NCI-H82 (cell line): ENCODE measurements at places on chromosomes 3 and 15.

DNA sequence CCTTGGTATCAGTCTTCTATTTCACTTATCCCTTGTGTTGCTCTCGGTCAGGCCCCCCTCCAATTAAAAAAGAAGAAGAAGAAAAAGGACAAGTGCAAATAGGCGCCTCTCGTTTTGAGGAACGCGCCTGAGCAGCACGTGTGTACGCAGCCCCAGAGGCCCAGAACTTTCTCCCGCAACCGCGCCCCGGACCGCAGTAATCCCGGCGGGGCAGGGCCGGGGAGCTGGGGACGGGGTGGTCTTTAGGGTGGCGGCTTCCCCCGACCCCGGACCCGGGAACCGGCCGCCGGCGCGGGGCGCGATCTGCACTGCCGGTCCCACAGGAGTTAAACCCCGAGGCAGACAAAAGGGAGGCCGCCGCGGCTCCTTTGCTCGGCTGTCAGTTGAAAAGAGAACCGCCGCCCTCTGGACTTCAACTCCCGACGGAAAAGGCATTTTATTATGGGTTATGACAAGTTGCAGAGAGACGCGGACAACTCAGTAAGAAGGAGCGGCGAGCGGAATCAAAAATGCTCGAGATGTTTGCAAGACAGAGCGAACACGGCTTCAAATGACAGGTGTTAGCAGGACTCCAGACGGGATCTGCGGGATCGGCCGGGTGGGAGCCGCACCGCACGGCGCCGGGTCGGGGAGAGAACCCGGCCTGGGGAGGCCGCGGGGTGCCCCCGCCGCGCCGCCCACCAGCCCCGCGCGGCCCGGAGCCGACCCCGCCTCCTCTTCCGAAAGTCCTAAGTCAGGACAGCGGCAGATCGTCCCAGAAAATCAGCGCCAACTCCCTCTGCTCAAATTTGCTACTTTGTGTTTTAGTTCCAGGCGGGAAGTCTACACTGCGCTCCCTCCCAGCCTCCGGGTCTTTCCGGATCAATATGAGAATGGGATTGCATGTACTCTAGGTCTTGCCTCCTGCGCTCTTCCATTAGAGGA is 79.0 kb downstream of the NR2F2 start:
- DNase-seq = no peak

- no peak for DNase-seq
These were observed 460.0 kb downstream of the PDCD6IP start for GRCh38 chr3:34258271-34258998.

GRCh38 chr15:86557018-86557550 is 477.4 kb downstream of the AGBL1 start:
- no peak for DNase-seq

DNA sequence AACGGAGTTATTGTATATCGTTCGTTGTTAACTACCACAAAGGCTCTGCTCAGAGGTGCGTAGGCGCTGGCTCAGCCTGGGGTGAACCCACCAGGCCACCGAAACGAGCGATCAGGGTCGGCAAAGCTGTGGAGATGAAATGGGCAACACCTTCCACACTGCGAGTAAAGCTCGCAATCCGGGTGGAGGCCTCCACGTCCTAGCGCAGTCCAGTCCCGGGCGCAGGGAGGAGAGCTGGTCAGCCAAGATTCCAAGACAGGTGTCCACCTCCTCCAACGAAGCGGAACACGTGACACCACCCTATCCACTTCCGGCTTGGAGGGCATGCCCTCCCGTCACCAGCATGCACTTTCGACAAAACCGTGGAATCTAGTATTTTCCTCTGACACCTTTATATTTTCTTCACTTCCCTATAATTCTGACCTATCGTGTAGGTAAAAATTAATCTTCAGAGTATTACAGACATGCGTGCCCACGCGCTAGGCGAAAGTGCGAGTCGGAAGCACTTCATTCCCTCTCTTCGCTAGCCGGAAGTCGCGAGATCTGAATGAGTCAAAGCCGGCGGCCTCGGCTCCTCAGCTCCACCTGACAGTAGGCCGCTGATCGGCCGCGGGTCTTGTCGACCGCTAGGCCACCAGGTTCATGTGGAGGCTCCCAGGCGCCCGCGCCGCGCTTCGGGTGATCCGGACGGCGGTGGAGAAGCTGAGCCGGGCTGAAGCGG is at the start of gene PDE12:
PDE12 (plus strand) TSS at position 537 of the 721 bp plus-strand sequence; CDS start at position 643, 106 bp downstream.
- DNase-seq = peak; percentile 90

- DNase-seq = no peak
These were observed 1011.9 kb downstream of the VGLL3 start for GRCh38 chr3:85979034-85979433.

GRCh38 chr3:49626101-49626581 is 48.0 kb upstream of the APEH start:
- DNase-seq = no peak

DNA sequence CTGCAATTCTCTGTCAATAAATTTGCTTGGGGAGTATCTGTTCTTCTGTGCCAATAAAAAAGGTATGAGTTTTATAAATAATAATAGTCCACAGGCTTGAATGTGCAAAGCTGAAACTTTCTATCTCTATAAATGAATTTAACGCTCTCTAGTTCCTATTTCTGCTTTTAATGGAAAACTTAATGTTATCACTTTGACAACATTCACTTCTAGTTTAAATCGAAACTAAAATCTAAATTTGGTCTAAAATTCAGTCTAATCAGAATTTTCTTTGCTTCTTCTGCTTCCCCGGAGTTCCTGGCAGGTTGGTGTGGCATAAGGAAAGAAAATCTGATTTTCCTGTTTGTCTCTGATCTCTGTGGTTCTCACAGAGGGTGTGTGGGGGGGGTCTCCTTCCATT is 450.1 kb upstream of the TBL1XR1 start:
- no peak for DNase-seq

GRCh38 chr3:70550723-70551319 is 238.4 kb upstream of the MDFIC2 start:
- peak; percentile 64 for DNase-seq

GRCh38 chr3:155714295-155714718 is 30.6 kb downstream of the PLCH1 start:
- DNase-seq = peak; percentile 73

- DNase-seq = peak; percentile 63
These were observed 8.9 kb upstream of the SUCNR1 start for GRCh38 chr3:151864423-151865101.

DNA sequence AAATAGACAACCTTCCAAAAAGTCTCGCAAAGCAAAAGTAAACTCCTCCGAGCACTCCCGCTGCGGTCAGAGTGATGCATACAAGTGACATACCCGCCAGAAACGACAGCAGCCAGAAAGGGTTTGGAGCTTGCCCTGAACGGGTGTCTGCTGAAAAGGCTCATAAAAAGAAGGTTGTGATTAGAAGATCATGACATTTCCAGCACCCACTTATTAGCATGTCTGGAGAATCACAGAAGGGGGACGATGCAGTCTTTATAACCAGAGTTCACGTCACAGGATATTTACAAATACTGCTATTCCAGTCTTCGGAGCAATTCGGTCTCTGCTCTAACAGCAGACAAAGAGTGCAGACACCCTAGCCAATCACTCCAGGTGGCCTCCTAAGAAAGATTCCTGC is 59.1 kb upstream of the FRMD4B start:
- DNase-seq = no peak

- DNase-seq = no peak
These were observed 47.2 kb upstream of the RASA2 start for GRCh38 chr3:141439589-141439988.

GRCh38 chr3:12131351-12132090 is 27.2 kb downstream of the TIMP4 start:
- no peak for DNase-seq

- no peak for DNase-seq
These were observed 384.8 kb upstream of the TGFBR2 start for GRCh38 chr3:30221619-30222018.

DNA sequence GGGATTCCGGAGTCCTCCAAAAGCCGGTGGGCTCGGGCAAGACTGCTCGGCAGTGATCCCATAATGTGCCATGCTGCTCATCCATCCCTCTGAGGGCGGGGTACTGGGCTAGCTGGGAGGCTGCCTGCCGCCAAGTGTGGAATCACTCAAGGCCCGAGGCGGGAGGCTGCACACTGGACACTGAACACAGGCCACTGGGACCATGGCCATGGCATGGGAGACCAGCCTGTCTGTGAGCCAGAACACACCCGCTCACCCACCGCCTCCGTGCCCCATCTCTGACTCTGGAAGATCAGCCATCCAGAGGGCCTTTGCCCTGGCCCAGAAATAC is 1.4 kb downstream of the C3orf22 start:
- no peak for DNase-seq

DNA sequence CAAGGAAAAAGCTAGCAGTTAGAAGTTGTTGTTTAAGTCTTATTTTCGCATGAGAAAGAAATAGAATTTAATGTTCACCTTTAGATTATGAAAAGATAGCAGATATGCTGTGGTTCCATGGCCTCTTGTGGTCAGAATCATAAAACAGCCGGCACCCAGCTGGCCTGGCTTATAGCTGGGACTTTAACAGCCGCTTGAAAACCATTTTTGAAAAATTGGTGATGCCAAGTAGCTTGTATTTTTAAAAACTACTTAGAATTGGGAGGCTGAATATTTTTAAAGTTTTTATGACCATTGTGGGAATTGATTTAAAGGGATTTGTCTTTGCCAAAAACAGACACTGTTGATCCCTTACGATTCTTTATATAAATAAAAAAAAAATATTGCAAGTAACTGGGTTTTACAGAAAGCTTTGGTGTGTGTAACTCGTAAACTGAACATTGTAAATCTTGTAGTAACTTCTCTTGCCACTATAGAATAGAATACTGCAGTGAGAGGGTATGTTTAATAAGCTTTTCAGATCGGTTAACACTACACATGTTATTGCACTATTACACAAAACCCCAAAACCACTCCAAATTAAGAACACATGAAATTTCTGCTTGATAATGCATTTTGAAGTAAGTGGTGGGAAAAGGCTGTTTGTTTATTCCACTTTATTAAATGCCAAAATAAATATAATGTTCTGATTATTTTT is 6.6 kb downstream of the ARRDC4 start:
- no peak for DNase-seq

GRCh38 chr15:89395996-89396395 is 61.4 kb upstream of the POLG start:
- DNase-seq = no peak

- DNase-seq = no peak
These were observed 7.5 kb upstream of the ALAS1 start for GRCh38 chr3:52190294-52191074.

- DNase-seq = no peak
These were observed 84.8 kb downstream of the DCLK3 start for GRCh38 chr3:36679384-36680200.

DNA sequence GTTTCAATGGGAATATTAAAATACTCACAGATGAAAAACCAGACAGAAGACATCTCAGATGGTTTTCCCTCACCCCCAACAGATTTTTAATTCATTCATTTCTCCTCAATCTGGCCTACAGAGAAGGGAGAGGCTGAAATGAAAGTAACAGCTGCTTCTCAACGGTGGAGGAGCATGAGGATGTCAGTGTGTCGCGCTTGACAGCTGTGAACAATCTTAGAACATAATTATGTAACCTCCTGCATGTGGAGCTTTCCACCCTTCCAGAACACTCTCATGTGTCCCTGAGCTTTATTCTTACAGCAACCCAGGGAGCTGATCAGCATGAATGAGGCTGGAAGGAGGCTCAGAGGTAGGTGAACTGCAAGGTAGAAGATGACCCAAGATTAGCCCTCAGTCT is 52.7 kb downstream of the MB21D2 start:
- peak; percentile 35 for DNase-seq

DNA sequence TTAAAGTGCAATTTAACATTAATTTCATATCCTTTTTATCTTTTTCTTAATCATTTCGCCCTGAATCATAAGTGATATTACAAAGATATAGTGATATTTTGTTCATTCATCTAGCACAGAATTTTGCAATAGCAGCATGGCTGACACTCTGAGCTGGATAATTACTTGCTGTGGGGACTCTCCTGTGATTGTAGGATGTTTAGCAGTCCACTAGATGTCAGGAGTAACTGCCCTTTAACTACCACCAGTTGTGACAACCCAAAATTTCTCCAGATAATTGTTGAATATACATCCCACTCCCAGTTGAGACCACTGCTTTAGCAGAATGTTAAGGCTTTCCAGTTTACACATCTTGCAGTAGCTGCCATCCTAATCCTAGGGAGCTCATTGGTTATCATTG is 196.8 kb upstream of the MBNL1 start:
- peak; percentile 50 for DNase-seq

DNA sequence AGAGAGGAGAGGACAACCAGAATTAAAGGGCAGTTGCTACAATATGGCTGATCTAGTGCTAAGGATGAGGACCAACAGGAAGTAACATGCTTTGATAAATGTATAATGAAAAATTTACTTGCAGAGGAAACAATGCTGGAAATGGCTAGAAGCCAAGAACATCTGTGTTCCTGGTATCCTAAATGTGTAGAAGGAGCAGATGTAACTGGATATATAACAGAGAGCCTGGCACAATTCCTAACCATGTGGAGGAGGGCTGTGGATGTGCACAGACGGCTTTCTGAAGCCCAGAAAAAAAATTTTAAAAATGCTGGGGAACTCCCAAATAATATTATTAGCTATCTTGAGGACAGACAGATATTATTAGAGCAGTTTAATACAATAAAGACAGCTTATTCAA is 159.4 kb upstream of the GBE1 start:
- no peak for DNase-seq

GRCh38 chr3:48318713-48319468 is 14.6 kb downstream of the SPINK8 start:
- no peak for DNase-seq

DNA sequence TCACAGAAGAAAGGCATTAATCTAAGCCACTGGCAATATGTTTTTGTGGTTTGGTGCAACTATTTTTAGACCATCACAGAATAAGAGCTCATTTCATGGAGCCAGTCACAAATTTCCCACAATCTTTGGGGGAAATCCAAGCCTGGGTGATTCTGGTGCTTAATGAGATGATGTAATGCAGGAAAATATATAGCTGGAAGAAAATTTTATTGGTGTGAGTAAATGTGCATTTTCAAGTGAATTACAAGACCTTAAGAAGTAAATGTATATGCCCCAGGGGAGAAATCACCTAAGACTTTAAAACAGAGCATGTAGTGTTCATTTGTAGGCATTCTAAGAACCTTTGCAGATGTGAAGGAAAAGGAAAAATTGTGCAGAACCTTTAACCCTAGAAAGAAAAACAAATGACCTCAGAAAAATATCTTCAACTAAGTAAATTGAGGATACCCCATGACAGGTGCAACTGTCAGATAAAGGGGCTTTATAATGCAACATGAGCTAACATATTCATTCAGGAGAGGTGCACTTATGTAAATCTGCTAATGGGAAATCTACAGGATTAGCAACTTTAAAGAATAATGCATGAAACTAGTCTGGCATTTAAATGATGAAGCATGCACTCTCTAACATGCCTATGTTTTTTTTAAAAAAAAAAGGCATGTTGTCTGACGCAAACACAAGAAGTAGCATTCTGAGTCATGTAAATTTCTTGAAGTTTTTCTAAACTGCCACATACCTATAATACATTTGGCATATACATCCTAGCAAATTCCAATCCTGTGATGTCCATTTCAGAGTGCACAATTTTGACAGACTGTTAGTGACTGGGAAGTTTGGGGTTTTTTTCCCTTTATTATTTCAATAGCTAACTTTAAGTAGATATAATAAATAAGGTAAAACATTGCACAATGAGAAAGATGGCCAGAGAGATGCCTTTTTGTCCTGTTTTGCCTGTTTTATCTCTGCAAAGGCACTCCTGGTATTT is 105.1 kb downstream of the MEX3B start:
- no peak for DNase-seq

GRCh38 chr3:89521328-89521727 is 413.9 kb downstream of the EPHA3 start:
- DNase-seq = no peak
